Activated CD4-positive, alpha-beta T cell treated with anti-CD3 and anti-CD28 coated beads, Interleukin-2, amount 50 U/mL, for 24 hours (primary cell): ENCODE measurements at places on chromosomes 2 and 18.

DNA sequence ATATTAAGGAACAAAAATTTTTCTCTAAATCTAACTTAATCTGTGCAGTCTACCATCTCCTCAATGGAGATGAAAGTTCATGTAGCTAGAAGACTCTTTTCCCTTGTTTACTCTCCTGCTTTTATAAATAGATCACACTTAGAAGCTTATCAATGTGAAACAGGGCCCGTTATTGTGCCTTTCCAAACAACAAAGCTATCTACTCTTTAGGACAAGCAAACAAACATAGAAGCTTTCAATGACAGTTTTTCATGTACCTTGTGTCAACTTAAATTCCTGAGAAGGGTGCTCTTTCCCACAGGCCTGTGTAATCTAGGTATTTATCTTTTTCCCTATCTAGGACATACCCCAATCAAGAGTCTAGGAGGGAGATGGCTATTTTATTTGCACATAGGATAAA is 247.8 kb upstream of the CWC22 start:
- DNase-seq: no peak

- no peak for DNase-seq
These were observed 492.8 kb upstream of the RAB12 start for GRCh38 chr18:8116341-8117005.

- DNase-seq: no peak
These were observed 145.9 kb downstream of the RTP5 start for GRCh38 chr2:242015108-242016065.

GRCh38 chr2:239337877-239338484 is 62.8 kb downstream of the HDAC4 start:
- no peak for DNase-seq

DNA sequence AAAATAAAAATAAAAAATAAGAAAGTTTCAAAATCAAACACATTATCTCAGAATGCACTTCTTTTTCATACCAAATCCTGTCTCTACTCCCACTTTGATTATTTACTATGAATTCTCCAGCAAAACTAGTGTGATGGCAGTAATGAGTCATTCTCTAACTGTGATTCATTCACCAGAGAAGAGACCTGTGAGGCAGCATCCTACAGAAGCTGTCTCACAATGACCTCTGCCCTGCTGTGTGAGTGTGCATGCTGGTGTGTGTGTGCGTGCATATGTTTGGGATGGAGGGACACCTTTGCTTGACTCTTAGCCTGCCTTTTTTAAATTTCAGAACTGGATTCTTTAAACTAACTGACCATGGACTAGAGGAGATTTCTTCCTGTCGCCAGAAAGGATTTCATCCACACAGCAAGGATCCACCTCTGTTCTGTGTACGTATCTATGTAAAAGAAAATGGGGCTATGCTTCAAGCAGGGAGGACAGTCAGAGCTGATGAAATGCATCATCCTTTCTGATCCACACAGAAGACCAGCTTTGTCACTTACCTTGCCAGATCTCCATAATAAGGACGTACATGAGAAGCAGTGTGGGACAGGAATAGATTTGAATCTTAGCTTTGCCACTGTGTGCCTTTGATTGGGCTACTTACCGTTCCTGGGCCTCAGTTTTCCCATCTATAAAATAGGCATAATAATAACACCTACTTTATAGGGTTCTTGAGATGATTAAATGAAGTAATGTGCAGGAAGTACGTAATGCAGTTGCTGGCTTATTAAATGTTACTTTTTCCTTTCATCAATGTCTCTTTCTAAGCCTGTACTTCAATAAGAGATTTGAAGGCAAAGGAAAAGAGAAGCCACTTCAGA is 31.2 kb downstream of the STAMBP start:
- peak; percentile 30 for DNase-seq

GRCh38 chr2:28355521-28356094 is 37.0 kb upstream of the FOSL2 start:
- DNase-seq: no peak

DNA sequence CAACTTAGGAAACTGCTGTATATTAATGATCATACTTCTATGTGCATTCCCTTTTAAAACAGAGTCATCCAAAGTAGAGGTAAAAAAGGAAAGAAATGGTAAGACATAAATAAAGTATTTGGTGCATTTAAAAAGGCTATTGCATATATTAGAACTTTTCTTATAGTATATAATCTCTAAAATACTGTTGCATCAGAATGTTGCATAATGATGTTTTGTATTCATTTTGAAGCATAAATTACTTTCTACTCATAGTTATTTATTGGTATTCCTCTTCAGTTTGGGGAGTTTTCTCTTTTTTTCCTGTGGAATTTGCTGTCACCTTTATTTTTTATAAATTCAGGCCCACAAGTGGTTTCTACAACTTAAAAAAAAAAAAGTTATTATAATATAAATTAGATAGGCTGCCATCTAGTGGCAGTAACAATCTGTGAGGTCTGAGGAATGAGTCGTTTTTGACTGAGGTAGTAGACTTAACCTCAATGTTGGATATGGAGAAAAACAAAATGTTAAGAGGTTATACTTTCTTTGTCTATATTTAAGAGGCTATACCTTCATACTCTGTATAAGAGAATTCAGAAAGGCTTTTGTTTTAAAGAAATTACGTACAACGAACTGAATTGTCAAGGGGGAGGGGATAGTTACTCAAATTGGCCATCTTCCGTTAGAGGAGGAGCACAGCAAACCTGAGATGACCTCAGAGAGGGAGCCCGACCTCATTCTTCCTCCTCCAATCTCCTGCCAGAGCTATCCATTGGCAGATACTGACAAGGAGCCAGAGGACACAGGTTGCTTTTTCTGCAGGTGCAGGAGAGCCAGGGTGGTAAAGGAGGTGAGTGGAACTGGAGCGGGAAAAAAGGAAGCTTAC is 23.8 kb downstream of the ANKAR start:
- DNase-seq: no peak

DNA sequence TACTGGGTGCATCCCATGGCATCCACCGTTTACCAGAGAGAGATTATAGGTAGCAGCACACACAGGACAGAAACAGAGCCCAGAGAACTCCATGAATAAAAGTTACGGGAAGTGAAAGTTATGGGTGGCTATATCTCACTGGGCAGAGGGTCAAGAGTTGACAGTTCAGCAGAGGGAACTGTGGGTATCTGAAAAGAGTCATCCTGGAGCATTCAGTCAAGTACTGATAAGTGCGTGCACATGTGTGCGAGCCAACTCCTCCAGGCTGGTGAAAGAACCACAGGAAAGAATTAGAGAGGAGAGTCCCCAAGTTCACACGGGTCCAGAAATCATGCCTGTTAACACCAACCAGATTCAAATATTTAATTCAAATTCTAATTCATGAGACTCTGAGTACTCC is 1588.2 kb downstream of the LRP1B start:
- no peak for DNase-seq
